ENCODE measurements at places on chromosomes 2 and 18.
A peak's percentile ranks its signal among the peaks of the same experiment; 100 is the strongest.

GRCh38 chr2:224309176-224309575 lies 92.7 kb downstream of the FAM124B start:
- no peak for DNase-seq

DNA sequence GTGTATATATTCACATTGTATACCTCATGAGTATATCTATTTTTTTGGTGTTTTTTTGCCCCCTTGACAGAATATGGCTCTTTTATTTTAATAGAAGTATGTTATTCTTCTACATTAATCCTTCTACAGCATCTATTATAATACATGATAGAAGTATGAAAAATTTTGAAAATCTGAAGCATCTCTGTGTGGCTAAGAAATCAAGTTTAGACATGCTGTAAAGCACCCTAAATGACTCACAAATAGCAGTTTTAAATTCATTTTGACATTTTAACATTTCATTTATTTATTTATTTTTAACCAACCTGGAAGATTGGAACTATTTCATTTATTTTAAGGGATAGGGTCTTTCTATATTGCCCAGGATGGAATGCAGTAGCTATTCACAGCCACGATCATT lies 33.8 kb upstream of the ROCK1 start:
- no peak for DNase-seq

GRCh38 chr2:107989445-107989844 lies 3.1 kb downstream of the SLC5A7 start:
- DNase-seq, result peak; percentile 14

DNA sequence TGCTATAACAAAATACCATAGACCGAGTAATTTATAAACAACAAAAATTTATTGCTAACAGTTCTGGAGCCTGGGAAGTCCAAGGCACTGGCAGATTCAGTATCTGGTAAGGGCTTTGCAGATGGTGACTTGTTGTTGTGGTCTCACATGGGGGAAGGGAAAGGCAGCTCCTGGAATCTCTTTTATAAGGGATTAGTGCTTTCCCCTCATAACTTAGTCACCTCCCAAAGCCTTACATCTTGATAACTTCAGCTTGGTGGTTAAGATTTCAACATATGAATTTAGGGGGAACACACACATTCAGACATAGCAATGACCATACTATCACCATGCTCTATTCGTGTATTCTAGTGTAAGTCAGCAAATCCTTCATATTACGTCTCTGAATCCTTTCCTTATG lies 447.6 kb upstream of the TCF4 start:
- DNase-seq, result no peak

GRCh38 chr18:55879331-55879730 lies 291.3 kb upstream of the TCF4 start:
- DNase-seq, result no peak

- DNase-seq, result peak; percentile 97
These were observed 397 bp downstream of the ZCCHC2 start for GRCh38 chr18:62523255-62523588.

DNA sequence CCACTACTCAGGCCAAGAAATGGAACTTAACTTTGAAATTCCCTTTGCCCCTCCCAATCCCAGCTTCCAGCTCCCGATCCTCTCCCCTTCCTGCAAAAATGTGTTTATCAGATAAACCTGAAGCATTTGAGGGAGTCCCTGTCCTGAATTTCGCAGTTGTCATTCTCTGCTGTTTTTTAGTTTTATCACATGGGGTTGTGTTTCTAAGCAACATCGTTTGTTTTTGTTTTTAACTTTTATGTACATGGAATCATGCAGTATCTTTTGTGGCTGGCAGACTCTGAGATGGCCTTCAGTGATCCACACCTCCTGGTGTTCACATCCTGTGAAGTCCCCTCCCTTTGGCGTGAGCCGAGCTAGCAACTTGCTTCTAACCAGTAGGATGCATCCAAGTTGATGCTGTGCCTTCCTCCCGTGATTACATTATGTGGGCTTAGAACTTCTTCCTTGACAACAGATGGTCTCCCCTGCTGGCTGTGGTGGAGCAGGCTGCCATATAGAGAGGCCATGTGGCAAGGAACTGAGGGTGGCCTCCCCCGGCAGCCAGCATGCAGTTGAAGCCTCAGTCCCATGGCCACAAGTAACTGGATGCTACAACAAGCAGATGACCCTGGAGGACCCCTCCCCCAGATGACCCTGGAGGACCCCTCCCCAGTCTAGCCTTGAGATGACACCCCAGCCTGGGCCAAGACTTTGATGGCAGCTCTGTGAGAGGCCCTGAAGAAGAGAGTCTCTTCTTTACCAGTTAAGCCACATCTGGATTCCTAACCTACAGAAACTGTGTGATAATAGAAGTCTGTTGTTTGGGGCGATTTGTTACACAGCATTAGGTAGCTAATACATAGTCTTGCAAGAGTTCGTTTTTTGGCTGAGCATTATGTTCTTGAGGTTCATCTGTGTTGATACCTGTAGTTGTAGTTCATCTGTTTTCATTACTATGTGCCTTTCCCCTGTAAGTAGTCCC lies 27.7 kb downstream of the SH3BP4 start:
- DNase-seq, result no peak

DNA sequence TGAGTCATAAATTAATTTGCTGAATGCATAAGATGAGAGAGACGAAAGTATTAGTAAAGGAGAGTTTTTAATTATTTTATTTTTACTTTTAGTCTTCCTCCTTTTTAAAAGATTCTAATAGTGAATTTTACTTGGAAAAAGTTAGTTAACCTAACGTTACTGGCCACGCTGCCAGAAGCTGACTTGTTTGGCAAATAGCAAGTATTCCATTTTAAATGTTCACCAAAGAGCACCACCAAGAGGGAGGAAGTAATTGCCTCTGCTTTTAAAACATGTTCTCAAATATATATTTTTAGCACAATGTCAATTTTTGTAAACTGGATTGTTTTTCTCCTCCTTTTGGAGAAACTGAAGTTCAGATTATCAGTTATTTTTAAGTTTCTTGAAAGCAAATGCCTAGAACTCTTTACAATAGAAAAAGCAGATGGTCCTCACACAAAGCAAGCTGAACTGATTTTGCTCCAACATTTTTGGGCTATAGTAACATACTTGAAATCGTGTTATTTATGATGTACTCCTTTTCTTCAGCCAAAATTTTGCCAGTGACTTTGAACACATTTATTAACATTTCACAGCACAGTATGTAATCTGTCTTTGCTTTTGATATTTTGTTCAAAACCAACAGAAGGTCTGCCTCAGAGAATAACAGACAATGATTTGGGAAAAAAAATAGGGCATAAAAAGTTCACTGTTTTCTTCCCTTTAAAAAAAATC lies 1311.0 kb upstream of the FAM98A start:
- DNase-seq, result no peak

- no peak for DNase-seq
These were observed 122.1 kb downstream of the ACOXL start for GRCh38 chr2:110854355-110855081.

DNA sequence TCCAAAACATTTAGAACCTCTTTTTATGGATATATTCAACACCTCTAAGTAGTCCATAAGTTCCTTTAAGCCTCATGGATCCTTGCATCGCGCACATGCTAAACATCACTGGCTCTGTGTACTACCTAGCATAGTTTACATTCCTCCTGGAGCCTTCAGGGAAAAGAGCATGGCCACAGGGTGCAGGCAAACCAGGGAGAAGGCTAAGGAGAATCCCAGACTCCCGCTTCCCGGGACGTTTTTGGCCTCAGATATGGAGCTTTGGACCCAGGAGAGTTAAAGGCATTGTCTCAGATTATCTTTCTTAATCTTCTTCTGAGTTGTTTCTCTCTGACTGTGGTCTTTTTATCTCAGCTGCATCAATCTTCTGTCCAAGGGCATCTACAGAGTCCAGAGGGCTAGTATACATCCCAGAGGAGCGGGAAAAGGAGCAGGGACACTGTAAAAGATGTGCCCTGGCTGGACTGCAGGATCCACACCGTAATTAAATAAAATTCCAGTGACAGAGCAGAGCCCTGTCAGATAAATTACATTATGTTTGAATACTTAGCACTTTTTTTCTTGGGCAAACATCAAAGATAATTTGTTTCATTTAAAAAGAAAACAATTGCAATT lies 36.9 kb downstream of the RIT2 start:
- DNase-seq, result no peak

- DNase-seq, result peak; percentile 83
These were observed 62.9 kb downstream of the MTHFD2 start for GRCh38 chr2:74261204-74261864.
